Mesenteric fat pad (tissue), 1 donor: ENCODE measurements at places on chromosomes 5 and 9. TPM values are rescaled to one million over a fixed set of nuclear protein-coding genes. Genes with fewer than 3 reads are reported as not detected.
A peak's percentile ranks its signal among the peaks of the same experiment; 100 is the strongest.

GRCh38 chr5:170907758-170908157 is 45.9 kb downstream of the RANBP17 start:
- no peak for DNase-seq

DNA sequence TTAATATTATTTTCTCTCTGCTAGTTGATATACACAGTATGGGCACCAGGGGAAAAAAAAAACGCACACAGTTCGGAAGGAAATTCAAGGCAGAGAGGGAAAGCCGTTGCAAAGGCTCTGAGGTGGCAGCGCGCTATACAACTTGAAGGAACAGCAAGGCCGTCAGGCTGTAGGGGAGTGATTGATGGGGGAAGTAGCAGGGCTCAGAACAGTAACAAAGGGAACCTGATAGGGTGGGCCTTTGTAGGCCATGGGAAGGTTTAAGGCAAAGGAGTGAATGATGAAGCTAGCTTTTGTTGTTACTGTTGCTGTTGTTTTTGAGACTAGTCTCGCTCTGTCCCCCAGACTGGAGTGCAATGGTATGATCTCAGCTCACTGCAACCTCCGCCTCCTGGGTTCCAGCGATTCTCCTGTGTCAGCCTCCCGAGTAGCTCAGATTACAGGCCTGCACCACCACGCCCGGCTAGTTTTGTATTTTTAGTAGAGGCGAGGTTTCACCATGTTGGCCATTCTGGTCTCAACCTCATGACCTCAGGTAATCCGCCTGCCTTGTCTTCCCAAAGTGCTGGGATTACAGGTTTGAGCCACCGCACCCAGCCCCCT is 27.0 kb downstream of the AQP7 start:
- peak; percentile 55 for DNase-seq

The ZER1 gene
- 32.9 TPM for total RNA-seq

The CCDC192 gene
- 0.51 TPM for total RNA-seq

DNA sequence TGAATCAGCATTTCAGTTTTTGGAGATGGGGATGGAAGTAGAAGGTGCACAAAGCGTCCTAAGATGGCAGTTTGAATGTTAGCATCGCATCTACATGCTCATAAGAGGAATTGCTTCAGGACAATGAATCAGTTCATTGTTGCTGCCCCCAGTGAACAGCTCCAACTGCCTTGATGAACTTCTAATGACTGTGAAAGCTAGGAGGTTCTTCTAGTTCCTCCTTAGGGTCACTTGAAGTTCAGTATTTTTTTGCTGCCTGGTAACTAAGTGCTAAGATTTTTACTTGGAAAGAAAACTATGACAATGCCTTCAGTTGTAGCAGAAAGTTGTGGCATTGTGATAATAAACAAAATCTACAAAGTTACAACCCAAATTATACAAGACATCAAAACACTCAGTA is 271.6 kb downstream of the RAB3C start:
- DNase-seq: no peak

The ARSK gene
- total RNA-seq: 3.2 TPM

The IL17B gene
- total RNA-seq: not detected

- no peak for DNase-seq
Observed at GRCh38 chr5:124907098-124907644, 160.7 kb upstream of the ZNF608 start.

DNA sequence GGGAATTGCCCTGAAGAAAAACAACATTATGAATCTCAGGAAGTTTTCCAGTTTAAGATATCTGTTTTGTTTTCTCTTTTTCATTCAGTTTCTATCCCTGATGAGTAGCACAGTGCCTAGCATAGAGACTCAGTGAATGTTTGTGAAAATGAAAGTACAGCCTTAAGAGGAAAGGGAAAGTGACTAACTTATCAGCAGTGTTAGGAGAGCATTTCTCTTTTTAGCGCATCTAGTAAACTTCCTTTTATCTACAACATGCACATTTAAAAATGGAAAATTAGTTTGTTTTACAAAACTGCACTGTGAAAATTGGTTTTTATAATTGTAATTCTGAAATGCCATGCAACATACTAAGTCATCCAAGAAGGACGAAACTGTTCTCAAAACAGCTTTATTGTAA is 110.8 kb downstream of the SMARCA2 start:
- no peak for DNase-seq

The CDX1 gene
- total RNA-seq: 0.35 TPM

DNA sequence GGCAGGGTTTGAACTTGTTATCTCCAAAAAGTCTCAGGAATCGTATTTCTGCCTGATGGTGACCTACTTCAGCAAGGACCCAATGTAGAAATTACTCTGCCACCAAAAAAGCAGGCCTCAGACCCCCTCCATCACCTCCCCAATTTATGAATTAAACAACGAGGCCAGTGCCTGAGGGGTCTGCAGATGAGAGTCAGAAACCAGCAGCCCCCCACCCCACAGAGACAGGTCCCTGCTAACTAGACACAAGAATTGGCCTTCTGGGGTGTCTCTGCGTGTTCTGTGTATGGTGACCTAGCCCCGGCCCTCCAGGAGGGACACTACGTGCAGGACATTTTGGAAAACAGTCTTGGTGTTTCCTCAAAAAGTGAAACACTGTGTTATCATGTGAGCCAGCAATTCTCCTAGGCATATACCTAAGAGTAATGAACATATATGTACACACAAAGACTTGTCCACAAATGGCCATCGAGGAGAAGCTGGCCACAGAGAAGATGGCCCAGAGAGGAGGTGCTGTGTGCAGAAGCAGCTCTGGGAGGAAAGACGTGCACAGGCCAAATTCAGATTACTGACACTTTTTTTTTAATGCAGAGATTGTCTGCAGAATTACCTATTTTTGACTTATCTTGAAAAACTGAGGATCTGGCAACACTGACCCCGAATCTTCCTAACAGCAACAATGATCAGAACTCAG is 93.8 kb downstream of the ADAMTS2 start:
- peak; percentile 37 for DNase-seq

DNA sequence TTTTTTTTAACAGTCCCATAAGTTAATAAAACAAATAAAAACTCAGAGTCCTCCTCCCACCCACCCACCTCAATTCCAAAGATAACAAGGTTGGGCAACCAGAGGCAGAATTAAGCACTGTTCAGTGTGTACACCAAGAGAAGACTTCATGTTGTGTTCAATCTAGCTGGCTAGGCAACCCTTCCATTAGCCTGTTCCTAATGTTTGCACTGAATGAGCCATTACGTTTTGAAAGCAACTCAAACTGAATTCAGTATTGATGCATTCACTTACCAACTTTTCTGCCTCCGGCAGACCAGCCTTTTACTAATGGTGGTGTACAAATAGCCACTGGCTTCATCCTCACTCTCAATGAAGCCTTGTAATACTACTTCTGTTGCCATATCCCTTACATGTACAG is 47.5 kb downstream of the PBX3 start:
- no peak for DNase-seq

The PHF24 gene
- total RNA-seq: 0.39 TPM
